ENCODE measurements at places on chromosomes 3 and 15.

DNA sequence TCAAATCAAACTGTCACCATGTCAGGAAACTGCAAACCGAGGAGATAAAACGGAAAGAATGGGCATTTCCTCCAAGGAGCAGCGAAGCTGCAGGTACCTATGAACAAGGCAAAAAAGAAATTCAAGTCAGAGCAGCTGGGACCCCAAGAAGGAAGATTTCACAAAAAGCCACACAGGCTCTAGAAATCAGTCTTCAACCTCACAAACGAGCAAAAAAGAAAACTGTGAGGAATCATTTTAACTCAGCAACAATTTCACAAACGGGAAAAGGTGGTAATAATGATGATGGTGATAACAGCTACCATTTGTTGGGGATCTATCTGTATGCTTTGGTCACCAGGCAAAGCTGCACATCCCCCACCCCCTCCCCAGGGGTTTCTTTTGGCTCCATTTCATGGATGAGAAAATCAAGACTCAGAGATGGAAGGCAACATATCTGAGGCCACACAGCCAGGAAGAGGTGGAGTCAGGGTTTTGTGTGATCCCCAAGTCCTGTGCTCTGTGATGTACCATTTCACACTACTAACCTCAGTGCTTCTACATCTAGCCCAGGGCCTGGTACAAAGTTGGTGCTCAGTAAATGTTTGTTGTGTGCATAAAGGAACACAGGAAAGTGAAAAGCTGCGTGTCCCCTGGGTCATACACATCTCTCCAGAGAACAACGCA lies 109.9 kb downstream of the IQSEC1 start:
- DNase-seq = no peak

DNA sequence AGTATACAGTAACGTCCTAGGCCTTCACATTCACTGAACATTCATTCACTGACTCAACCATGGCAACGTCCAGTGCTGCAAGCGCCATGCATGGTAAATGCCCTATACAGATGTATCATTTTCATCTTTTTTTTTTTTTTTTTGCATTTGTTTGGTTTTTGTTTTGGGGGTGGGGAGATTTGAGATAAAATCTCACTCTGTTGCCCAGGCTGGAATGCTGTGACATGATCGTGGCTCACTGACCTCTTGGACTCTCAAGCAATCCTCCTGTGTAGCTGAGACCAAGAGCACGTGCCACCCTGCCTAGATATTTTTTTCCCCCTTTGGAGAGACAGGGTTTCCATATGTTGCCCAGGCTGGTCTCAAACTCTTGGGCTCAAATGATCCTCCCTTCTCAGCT lies 37.4 kb downstream of the SUSD5 start:
- DNase-seq = no peak

- DNase-seq = no peak
Observed at GRCh38 chr3:129602309-129602708, 4.2 kb downstream of the PLXND1 start.

DNA sequence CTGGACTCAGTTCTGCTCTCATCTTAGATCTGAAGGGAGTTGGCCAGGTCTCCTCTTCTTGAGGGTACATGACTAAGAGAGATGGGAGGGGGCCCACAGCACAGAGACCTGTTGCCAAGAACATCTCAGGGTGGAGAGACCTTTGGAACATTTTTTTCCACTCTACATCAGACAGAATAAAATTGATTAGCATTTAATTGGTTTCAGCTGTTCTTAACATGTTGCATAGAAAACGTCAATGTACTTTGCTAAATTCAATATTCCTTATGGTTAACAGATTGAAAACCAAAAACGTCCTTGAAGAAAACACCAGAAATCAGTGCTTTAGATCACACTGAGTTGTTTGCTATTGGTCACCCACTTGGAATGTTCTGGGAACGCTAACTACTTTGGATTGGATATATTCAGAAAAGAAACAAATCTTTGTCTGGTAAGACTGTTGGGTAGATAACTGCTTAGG lies 36.4 kb upstream of the FSTL1 start:
- peak; percentile 92 for DNase-seq

GRCh38 chr15:42374810-42375209 lies 15.5 kb downstream of the CAPN3 start:
- no peak for DNase-seq

DNA sequence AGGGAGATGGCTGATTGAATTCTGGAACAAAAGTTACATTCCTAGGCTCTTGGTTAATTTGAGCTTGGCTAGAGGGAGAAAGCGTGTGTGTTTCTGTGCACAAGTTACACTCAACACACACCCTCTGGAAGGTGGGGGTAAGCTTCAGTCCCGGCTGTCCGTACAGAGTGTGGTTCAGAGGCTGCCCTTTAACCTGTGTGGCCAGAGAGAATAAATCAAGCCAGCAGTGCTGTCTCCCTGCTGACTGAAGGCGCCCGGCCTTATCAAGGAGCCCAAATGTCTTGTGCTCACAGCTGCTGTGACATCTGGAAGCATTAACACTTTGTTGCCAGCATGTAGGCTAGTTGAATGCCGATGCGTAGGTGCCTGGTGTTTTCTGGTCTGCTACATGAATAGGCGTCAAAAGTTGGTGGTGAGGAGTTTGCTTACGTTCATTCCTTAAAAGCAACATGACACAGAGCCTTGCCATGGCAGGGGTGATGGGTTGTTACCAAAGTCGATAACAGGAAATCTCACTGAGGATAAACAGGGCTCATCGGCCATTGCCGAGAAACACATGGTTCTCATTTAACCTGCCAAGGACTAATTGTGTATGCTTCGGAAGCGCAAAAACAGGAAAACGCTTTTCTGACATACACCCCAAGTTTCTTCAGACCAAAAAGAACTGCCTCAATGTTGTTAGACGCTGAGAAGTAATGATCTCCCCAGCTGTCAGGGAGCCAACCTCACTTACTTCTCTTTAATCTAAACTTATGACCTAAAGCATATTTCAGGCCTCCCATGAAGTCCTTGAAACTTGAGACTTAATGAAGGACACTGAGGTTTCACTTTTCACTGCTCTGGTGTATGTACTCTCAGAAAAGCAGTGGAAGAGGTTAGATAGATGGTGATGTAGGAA lies 95.8 kb upstream of the CTDSPL start:
- DNase-seq = peak; percentile 43

- peak; percentile 47 for DNase-seq
Observed at GRCh38 chr15:63491116-63491827, 13.1 kb upstream of the USP3 start.

- DNase-seq = no peak
Observed at GRCh38 chr3:89227218-89227617, 119.8 kb downstream of the EPHA3 start.

- no peak for DNase-seq
Observed at GRCh38 chr3:88336894-88337293, 187.1 kb downstream of the C3orf38 start.

DNA sequence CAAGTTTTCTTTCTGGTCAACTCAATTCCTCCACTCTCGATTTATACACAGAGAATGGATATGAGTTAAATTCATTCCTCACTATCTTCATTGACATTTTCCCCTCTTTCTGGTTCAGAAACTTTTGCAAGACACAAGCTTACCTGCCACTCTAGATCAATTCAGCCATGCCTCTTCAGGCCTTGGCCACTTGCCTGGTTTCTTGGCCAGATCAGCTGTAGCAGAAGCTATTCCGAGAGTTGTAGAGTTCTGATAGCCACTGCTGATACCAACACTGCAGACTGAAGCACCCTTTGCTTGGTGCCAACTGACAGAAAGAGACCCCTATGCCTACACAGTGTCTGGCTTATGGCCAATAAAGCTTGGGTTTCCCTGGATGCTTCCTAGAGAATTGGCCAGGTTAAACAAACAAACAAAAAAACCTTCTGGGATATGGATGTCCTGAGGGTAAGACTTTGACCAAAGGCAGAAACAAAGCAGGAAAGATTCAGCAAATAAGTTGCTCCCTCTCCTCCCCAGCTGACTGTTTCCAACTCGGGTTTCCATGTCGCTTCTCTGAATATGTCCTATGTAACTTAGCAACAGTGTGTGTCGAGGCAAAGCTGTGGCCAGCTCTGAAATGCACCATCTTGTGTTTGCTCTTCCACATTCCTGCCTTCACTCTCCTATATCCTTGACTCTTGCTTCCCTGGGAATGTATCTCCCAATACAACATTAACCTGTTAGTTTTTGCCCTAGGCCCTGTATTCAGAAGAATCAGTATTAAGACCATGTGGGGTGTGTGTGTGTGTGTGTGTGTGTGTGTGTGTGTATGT lies 521.6 kb downstream of the EPHA3 start:
- DNase-seq = no peak

- peak; percentile 53 for DNase-seq
Observed at GRCh38 chr3:117790235-117790987, 1080.8 kb downstream of the TUSC7 start.

DNA sequence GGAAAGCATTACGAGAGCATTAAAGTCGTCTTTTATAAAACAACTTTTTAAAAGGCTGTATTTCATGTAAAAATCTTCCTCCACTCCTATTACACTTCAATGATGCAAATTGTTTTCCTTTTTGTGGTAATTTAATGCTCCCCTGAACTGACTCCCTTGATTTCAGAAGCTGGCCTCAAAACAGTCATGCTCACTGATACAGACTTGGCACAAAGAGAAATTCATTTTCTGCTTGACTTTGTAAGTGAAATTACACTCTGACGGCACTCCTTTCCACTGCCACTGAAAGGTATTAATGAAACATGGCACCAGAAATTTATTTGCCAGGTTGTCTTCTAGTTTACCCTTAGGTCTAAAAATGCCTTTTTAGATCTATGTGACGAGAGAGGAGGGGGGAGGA lies 215.5 kb downstream of the LRRC3B start:
- no peak for DNase-seq

DNA sequence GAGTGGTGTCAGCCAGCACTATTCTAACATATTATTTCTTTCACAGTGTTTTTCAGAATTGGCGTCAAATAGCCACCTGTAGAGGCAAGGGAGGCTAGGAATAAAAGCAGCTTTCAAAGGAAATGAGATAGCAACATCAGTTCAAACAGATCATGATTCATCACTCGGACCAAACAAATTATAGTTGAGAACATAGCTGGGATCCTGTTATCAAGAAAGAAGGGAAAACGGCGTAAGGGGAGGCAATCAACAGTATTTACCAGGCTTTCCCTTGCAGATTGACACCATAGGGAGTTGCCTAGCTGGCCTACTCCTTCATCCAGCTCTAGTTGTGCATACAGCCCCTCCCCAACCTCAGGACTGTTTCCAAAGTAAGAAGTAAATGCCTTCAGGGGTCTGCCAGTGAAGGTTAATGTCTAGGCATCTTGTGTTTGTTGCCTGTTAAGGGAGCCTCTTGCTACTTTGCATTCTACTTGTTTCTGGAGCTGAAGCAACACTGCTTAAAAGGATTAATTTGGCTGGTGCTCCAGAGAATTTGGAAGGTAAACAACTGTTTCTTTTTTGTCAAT lies 286.5 kb downstream of the NSUN3 start:
- DNase-seq = no peak

GRCh38 chr3:98018301-98018700 lies 16.8 kb downstream of the GABRR3 start:
- DNase-seq = no peak

DNA sequence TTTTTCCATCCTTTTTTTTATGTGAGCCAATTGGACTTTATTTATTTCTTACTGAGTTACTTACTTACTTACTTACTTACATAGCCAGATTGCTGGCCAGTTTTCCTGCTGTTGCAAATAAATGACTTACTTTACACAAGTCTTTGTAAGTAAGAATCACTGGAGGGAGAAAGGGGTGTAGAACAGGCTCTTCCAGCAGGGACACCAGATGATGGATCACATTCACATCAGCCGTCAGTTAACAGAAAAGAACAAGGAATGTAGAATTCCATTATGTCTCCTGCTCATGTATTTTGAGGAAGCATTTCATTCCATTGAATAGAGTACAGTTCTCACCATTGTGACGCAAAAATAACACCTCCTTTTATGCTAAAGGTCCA lies 188.6 kb downstream of the FNDC3B start:
- peak; percentile 28 for DNase-seq

GRCh38 chr3:41276191-41276590 lies 76.9 kb downstream of the CTNNB1 start:
- no peak for DNase-seq

GRCh38 chr3:59762941-59763340 lies 713.1 kb upstream of the CFAP20DC start:
- DNase-seq = no peak

DNA sequence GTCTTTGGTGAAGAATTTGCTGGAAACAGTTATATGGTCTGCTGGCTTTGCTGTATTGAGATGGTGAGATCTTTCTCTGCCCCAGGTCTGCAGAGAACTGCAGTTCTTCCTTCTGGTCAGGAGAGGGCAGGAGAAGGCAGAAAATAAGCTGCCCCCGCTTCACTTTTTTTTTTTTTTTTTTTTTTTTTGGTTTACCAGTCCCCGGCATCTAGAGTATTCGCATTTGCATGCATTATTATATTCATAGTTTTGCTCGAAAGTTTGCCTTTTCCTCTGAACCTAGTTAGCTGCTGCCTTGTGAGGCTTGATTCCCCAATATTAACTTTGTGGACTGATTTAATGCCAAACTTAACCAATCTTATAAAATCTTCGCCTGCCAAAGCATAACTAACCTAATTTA lies 10.6 kb upstream of the PARL start:
- peak; percentile 52 for DNase-seq

DNA sequence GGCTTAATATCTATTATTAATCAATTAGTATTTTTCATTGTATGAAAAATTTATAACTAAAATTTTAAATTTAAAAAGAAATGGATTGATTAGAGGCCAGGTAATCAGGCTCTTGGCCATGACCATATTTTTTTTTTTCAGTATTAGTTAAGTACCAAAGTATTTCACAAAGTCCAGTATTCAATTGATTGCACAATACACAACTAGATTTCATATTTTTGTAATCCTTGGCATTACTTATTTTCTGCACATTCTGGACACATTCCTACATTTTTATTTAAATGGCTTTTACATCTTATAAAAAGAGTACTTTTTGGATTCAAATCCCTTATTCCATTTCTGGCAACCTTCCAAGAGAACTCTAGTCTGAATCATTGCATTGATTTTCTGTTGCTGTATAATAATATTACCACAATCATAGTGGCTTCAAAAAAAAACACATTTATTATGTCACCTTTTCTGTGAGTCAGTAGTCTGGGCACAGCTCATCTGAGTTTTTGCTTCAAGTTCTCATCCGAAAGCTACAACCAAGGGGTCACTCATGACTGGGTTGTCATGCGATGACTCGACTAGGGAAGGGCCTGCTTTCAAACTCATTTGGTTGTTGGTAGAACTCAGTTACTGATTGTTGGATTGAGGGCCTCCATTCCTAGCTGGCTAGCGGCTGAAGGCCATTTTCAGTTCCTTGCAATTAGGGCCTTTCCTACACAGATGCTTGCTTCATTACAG lies 90.7 kb downstream of the CNTN6 start:
- DNase-seq = peak; percentile 94

- no peak for DNase-seq
Observed at GRCh38 chr3:46371519-46372340, 984 bp downstream of the CCR5 start.

DNA sequence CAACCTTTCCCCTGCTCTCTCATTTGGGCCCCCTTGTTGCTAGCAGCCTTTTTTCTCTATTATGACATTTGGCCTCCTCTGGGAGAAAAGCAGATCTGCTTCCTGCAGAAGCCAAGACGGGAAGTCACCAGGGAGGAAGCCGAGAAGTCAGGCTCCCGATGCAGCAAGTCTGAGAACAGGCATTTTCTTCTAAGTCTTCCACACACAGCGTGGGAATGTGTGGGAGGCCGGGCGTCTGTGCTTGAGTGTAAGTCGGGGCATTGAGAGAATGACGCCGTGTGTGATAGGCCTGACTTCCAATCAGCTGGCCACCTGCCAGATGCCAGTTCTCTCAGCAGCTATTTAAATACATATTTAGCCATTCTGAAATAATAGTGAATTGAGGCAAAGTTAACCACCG lies 75.8 kb upstream of the FAM98B start:
- peak; percentile 12 for DNase-seq

- DNase-seq = peak; percentile 83
Observed at GRCh38 chr15:66566963-66567531, 1.2 kb upstream of the LCTL start.
